Activated T-cell treated with anti-CD3 and anti-CD28 coated beads, Interleukin-2, amount 50 U/mL, for 48 hours (primary cell): ENCODE measurements at places on chromosomes 16 and 17.

DNA sequence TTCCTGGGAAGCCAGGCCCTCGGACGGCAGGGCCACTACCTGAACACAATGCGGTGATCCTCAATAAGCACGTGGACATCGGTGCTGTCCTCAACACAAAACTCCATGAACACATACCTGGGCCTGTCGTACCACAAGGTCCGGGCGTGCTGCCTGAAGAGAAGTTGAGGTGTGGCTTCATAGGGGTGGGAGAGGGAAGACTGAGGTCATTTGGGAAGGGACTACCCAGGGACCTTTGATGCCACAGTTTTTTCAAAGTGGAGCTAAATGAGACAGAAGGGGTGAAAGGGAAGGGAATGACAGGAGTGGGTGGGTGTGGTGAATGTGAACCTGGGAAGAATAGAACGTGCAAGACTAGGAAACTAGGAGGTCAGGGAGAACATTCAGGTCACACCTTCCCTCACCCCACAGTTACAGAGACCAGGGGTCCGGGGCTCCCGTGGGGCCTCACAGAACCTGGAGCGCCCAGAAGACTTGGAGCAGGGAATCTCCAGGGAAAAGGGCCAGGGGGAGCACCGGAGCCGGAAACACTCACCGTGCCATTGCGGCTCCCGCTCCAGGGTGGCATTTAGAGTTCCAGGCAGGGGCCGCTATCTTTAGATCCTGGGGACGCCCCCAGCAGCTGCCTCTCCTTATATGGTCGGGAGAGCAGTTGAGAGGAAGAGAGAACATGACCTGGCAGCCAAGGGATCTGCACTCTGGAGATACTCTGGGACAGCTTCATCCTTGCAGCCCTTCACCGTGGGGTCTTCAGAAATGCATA is at the start of gene PTGES3L:
TSS of gene PTGES3L (minus strand) at position 570 of the 763 bp plus-strand sequence. CDS start at position 543, 27 bp downstream.
- no peak for DNase-seq

DNA sequence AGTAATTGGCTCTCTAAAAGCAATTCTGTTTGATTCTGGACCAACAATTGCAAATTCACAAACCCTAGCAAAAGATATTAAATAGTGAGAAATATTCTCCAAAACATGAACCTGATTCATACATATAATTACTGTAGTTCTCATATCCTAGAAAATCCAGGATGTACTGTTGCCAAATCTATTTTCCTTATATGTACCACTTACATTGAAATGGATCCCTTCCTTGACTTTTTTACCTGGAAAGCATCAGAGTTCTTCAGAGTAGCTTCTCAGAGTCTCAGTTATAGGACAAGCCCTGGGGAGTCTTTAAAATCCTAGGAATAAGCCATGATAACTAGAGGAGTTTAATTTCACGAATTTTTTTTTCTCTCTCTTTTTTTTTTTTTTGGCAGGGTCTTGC is 16.7 kb downstream of the TMEM92 start:
- no peak for DNase-seq

GRCh38 chr16:2955438-2955778 is 8.7 kb upstream of the KREMEN2 start:
- no peak for DNase-seq

- DNase-seq = no peak
Observed at GRCh38 chr17:46733837-46734475, 84.5 kb downstream of the WNT3 start.

- DNase-seq = no peak
Observed at GRCh38 chr16:81405702-81406113, 38.9 kb upstream of the CMIP start.
